MM.1S (cell line): ENCODE measurements at places on chromosomes 2 and 18.

- DNase-seq: no peak
Measured at GRCh38 chr2:33241581-33241980, 234.9 kb upstream of the RASGRP3 start.

DNA sequence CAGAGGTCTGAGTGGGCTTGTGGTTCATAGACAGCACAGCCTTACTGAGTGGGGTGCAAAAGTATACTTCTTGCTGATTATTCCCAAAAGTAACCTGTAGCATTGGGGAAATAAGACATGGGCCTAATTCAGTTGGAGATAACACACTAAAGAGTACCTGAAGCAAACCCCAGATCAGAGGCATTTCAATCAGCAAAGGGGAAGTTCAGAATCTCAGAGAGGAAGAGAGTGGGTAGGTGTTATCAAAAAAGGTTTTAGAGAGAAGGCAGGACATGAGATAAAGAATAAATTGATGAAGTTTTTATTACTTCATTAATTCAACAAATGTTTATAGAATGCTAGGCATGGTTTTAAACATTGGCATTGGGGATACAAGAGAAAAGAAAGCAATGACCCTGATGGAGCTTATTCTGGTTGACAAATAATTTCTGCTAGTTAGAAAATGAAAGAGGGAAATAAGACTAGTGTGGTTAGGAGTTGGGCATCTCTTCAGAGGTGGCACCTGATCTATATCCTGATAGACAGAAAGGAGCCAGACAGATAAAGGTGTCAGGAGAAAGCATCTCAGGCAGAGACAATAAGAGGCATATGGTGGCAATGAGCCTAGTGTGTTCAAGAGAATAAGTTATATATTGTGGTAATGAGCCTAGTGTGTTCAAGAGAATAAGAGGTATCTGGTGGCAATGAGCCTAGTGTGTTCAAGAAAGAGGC lies 153.8 kb upstream of the SETBP1 start:
- no peak for DNase-seq

- peak; percentile 28 for DNase-seq
Measured at GRCh38 chr2:215979620-215980019, 33.7 kb downstream of the MREG start.

- DNase-seq: no peak
Measured at GRCh38 chr2:21270708-21271122, 146.9 kb downstream of the TDRD15 start.

GRCh38 chr18:28411806-28412205 lies 234.9 kb upstream of the CDH2 start:
- DNase-seq: no peak

- DNase-seq: no peak
Measured at GRCh38 chr18:74942319-74942910, 266.5 kb downstream of the PTGR3 start.

DNA sequence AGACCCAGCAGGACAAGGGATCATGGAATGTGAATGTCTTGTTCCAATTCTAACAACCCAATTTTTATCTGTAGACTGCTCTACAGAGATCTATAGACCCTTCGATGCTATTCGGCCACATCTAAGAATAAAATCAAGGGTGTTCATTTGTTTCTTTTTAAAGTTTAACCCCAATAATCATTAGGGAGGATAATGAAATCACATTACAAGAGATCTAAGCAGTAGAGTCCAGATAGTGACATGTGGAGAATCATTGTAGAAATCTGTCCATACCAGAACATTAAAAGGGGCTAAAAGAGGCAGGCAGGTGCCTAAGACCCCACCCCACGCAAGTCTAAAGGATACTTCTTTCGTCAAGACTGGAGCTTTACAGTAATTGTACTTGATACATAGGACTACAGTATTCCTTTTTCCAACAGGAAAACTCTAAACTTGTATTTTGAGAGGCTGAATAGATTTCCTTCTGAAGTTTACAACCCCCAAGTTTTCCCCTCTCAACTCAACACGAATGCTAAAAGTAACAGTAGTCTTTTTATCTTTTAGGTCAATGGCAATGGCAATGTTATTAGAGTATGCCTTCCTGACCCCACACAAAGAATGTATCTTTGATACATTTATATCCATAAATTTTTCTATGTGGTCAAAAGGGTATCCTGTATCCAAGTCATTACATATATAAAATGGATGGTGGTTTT lies 183.7 kb downstream of the TCF4 start:
- no peak for DNase-seq

DNA sequence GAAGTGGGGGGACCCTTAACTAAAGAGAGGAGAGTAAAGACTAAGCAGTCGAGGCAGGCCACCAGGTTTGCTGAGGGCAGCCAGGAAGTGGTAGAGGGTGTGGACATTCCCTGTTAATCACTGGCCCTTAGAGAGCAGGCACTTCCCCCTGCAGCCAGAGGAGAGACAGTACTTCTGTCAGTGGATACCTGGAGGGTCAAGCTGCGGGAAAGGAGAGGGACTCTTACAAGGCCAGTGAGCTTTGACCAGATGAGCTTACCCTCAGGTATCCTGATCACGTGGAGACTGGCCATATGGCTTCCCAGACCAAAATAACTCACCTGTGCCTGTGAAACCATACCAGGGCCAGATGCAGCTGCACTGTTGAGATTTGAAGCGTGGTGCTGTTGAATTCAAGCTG lies 28.6 kb downstream of the ITGA6 start:
- DNase-seq: peak; percentile 36

GRCh38 chr2:153543635-153544071 lies 65.1 kb upstream of the RPRM start:
- no peak for DNase-seq

DNA sequence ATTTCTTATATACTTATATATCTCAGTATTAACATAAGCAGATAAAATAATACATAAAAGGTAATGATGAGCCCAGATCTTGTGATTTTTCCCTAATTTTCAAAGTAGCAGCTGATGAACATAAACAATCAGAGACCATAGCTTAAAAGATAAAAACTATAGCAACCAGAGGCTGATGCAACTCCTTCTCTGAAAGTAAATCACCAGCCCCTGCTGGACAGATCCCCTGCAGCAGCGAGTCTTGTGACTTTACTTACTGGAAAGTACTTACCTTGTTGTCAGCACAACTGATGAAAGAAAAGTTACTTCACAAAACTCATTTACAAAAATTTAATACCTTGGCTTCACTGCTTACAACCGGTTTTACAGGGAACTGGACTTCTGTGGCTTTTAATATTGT lies 67.3 kb downstream of the GORASP2 start:
- no peak for DNase-seq

GRCh38 chr2:60321816-60322215 lies 231.6 kb downstream of the BCL11A start:
- no peak for DNase-seq

DNA sequence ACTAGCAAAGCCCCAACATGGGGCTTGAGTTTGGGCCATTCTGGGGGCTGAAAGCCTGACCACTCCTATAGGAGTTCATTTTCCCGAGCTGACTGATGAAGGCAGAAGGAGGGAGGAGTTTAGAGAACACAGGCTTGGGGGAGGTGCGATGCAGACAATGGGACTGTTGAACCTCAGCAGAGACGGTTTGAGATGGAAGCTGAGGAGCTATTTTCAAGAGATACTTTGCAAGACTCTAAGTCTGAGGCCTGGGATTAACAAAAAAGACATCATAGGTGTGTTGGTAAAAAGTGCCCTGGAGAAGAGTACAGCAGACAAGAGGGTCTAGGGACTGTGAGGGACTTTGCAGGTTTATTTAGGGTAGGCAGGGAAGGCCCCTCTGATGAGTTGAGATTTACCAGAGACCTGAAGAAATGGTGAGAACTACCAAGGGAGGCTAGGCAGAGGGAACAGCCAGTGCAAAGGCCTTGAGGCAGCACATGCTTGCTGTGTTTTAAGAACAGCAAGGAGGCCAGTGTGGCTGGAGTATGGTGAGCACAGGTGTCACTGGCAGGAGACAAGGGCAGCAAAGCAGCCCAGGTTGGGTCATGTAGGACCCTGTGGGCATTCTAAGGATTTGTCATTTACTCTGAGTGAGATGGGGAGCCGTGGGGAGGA lies 31.6 kb downstream of the PCBP1 start:
- DNase-seq: peak; percentile 37

DNA sequence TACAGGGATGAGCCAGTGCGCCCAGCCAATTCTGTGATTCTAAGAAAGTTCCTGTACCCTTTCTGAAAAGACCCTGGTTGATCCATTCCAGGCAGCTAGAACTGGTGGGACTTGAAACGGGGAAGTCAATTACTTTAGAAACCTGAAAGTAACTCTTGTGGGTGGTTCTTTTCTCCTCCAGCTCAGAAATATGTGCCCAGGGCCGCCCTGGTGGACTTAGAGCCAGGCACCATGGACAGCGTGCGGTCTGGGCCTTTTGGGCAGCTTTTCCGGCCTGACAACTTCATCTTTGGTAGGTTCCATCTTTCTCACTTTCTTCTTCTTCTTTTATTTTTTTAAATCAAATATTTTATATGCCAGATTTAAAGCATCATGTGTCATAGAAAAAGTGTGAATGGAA lies 2.7 kb downstream of the TUBB6 start:
- DNase-seq: no peak

GRCh38 chr2:196590286-196590685 lies 49.2 kb upstream of the CCDC150 start:
- DNase-seq: no peak

GRCh38 chr2:37230581-37230980 lies 815 bp downstream of the CEBPZ start:
- no peak for DNase-seq

- no peak for DNase-seq
Measured at GRCh38 chr2:212891580-212891979, 259.8 kb downstream of the IKZF2 start.
